DND-41 (cell line): ENCODE measurements at places on chromosomes 2 and 18.

GRCh38 chr2:192419786-192420185, 225.1 kb upstream of the TMEFF2 start:
- no peak for DNase-seq
- no peaks in the 10 kb centered on the region for H3K4me1 ChIP-seq
- no peaks in the 10 kb centered on the region for H3K36me3 ChIP-seq

DNA sequence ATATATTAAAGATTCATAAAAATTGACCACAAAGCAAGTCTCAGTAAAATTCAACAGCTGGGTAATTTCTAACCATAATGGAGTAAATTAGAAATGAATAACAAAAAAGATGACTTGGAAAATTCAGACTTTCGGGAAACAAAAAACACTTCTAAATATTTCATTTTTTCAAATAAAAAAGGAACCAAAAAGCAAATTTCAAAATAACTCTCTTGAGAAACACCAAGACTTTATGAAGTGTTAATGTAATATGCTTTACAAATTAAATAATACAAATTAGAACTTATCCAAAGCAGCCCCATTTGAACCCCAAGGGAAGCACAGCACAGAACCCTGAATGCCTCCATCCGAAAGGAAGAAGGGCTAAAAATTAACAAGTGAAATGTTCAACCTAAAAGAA, 175.9 kb downstream of the HDAC4 start:
- no peak overlapping the region for H3K4me3 ChIP-seq
- no peaks in the 10 kb centered on the region for H3K27me3 ChIP-seq
- H3K36me3 ChIP-seq: peaks cover 70% of the 10 kb centered on the region

- H3K27ac ChIP-seq: no peak overlapping the region
- no peaks in the 10 kb centered on the region; the same call in 1 of the 2 replicates for H3K36me3 ChIP-seq
- no peak overlapping the region for H3K4me3 ChIP-seq
- DNase-seq: no peak
- H3K4me1 ChIP-seq: no peaks in the 10 kb centered on the region
- H3K27me3 ChIP-seq: no peaks in the 10 kb centered on the region
These were observed 96.0 kb upstream of the RIOK3 start for GRCh38 chr18:23356915-23357601.

DNA sequence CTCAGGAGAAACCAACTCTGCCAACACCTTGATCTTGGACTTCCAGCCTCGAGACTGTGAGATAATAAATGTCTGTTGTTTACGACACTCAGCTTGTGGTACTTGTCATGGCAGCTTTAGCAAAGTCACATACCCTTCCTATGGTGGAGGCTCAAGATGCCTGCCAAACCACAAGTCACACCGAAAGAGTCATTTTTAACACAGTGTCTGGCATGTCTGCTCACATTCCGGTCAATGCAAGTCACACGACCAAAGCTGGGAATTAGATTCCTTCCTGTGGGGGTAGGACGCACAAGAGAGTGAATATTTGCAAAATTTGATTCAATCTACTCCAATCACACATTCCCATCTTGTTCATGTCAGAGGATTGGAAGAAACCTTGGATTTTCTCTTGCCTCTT, 24.6 kb downstream of the KCNE4 start:
- no peaks in the 10 kb centered on the region for H3K4me1 ChIP-seq
- H3K36me3 ChIP-seq: no peaks in the 10 kb centered on the region
- no peaks in the 10 kb centered on the region for H3K27me3 ChIP-seq
- no peak for DNase-seq
- no peak overlapping the region for H3K4me3 ChIP-seq
- H3K27ac ChIP-seq: no peak overlapping the region

DNA sequence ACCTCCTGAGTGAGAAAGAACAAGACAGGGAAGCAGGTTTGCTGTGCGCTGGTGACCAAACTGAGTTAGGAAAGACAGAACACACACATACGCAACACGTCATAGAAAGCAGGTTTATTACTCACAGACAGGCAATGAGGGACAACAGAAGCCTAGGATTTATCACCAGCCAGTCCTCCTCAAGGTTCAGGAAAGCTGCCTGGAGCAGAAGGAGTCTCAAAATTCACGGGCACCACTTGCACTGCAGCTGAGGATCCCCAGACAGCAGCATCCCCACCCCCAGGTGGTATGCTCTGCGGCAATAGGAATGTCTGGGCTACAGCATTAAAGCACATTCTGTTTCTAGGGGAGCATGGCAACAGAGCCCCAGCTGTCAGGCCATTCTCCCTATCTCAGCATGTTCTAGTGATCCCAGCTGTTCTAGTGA, 284.4 kb upstream of the RGPD4 start:
- H3K27me3 ChIP-seq: no peaks in the 10 kb centered on the region
- H3K4me1 ChIP-seq: no peaks in the 10 kb centered on the region
- H3K36me3 ChIP-seq: no peaks in the 10 kb centered on the region
- H3K4me3 ChIP-seq: no peak overlapping the region

DNA sequence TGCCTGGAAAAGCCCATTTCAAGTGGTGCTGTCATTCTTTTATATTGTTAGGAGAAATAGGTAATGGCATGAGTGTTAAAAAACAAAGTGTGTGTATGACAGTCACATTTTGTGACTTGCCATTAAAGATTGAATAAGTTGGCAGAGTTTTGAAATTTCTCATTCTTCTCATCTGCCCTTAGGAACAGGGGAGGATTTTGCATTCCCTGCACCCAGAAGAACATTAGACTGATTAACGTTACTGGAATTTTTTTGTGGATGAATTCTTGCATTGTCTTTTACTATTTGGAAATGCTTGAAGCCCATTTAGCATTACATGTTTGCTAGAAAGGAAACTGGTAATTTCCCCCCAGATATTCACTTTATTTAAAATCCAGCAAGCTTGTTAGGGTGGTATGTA, 162.2 kb downstream of the BABAM2 start:
- DNase-seq: no peak
- H3K27ac ChIP-seq: no peak overlapping the region
- no peak overlapping the region for H3K4me3 ChIP-seq
- no peaks in the 10 kb centered on the region for H3K27me3 ChIP-seq
- H3K36me3 ChIP-seq: no peaks in the 10 kb centered on the region

- H3K27ac ChIP-seq: no peak overlapping the region
- H3K4me1 ChIP-seq: no peaks in the 10 kb centered on the region
- H3K27me3 ChIP-seq: peaks cover 2% of the 10 kb centered on the region
- H3K36me3 ChIP-seq: no peaks in the 10 kb centered on the region
These were observed 2.3 kb downstream of the TM4SF20 start for GRCh38 chr2:227376656-227377396.

DNA sequence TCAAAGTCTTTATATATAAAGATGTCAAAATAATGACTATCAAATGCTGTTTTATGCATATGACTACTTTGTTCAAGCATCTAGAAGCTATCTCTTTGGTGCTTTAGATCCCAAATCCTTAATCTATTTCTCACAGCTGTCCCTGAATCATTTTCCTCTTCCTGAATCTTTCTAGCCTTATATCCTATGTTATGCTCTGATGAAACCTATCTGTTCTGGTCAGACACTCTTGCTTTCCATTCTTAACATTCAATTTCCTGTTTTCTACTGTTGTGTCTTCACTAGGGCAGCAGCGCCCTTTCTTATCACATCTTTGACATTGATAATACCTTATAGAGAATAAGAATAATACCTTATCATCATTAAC, 6.3 kb upstream of the PARD3B start:
- no peak overlapping the region for H3K4me3 ChIP-seq
- no peak for DNase-seq
- H3K4me1 ChIP-seq: no peaks in the 10 kb centered on the region
- H3K27me3 ChIP-seq: peaks cover 4% of the 10 kb centered on the region

GRCh38 chr2:239966853-239967552, 58.1 kb downstream of the NDUFA10 start:
- no peaks in the 10 kb centered on the region for H3K27me3 ChIP-seq
- H3K36me3 ChIP-seq: peaks cover 91% of the 10 kb centered on the region
- peak overlapping the region; percentile 27 for H3K27ac ChIP-seq
- peaks cover 18% of the 10 kb centered on the region for H3K4me1 ChIP-seq
- DNase-seq: no peak
- no peak overlapping the region for H3K4me3 ChIP-seq

- no peak overlapping the region for H3K4me3 ChIP-seq
- DNase-seq: no peak
- no peak overlapping the region for H3K27ac ChIP-seq
- no peaks in the 10 kb centered on the region for H3K36me3 ChIP-seq
These were observed 574.2 kb downstream of the CCDC85A start for GRCh38 chr2:56757884-56758545.

DNA sequence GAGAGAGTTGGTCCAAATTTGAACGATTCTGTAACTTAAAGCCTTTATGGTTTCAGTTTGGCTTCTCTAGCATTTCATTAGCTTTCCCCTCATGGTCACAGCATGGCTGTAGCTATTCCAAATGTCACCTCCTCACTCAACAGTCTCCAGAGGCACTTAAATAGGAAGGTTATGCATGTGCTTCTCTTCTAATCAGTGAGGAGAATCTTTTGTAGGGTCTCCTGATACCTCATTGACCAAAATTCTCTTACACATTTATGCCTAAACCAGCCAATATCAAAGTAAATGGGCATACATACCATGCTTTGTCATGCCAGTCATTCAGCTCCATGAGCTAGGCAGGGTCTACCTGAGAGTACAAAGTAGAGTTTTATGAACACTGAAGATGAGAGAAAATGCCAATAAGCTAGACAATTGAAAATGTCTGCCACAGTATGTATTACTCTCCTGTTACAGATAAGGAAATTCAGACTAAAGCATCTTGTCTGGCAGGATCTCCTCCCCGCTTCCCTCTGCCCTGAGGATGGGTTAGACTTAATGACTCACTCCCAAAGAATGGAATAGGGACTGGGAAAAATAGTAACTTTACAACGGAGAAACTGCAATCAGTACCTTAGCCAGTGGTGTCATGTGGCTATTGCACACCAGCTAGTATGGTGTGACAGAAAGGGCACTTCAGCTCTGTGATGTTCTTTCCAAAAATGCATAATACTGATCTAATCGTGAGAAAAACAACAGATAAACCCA, 15.4 kb downstream of the DSG2 start:
- H3K27me3 ChIP-seq: peaks cover 16% of the 10 kb centered on the region
- H3K4me1 ChIP-seq: no peaks in the 10 kb centered on the region
- DNase-seq: no peak
- H3K4me3 ChIP-seq: no peak overlapping the region
- no peaks in the 10 kb centered on the region for H3K36me3 ChIP-seq
- H3K27ac ChIP-seq: no peak overlapping the region

GRCh38 chr2:228675091-228675490, 493.6 kb upstream of the SPHKAP start:
- no peak for DNase-seq
- no peaks in the 10 kb centered on the region for H3K27me3 ChIP-seq
- no peak overlapping the region for H3K27ac ChIP-seq
- H3K4me1 ChIP-seq: no peaks in the 10 kb centered on the region

GRCh38 chr2:131122496-131122895, 17.4 kb downstream of the PLEKHB2 start:
- no peak overlapping the region for H3K4me3 ChIP-seq
- no peak for DNase-seq
- no peaks in the 10 kb centered on the region for H3K4me1 ChIP-seq
- H3K36me3 ChIP-seq: peaks cover 56% of the 10 kb centered on the region

GRCh38 chr2:15715596-15715995, 123.9 kb downstream of the DDX1 start:
- no peak for DNase-seq
- no peaks in the 10 kb centered on the region for H3K4me1 ChIP-seq
- H3K36me3 ChIP-seq: no peaks in the 10 kb centered on the region
- no peak overlapping the region for H3K4me3 ChIP-seq
- no peaks in the 10 kb centered on the region for H3K27me3 ChIP-seq

GRCh38 chr18:69757733-69758132, 189.9 kb downstream of the CD226 start:
- H3K27me3 ChIP-seq: no peaks in the 10 kb centered on the region
- H3K4me3 ChIP-seq: no peak overlapping the region
- H3K4me1 ChIP-seq: no peaks in the 10 kb centered on the region
- no peak for DNase-seq

DNA sequence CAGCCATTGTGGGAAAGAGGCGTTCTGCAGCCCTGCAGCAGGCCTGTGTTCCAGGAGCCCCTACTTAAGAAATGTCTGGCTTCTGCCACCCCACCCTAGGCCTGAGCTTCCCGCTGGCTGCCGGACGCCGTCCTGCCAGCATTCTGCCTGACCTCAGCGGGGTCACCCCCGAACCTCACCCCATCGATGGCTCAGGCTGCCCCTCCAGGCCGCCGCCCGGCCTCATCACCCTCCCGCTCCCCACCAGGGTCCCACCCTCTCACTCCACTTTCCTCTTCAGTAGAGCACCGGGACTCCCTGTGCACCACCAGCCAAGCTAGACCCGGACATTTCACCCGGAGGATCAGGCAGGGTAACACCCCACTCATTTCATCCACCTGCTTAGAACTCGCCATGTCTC, 73.6 kb upstream of the SALL3 start:
- no peak overlapping the region for H3K4me3 ChIP-seq
- no peaks in the 10 kb centered on the region for H3K36me3 ChIP-seq
- no peak for DNase-seq
- H3K4me1 ChIP-seq: no peaks in the 10 kb centered on the region

GRCh38 chr18:10169064-10169562, 255.3 kb downstream of the VAPA start:
- no peaks in the 10 kb centered on the region for H3K27me3 ChIP-seq
- H3K27ac ChIP-seq: no peak overlapping the region
- no peaks in the 10 kb centered on the region for H3K36me3 ChIP-seq
- no peaks in the 10 kb centered on the region for H3K4me1 ChIP-seq

DNA sequence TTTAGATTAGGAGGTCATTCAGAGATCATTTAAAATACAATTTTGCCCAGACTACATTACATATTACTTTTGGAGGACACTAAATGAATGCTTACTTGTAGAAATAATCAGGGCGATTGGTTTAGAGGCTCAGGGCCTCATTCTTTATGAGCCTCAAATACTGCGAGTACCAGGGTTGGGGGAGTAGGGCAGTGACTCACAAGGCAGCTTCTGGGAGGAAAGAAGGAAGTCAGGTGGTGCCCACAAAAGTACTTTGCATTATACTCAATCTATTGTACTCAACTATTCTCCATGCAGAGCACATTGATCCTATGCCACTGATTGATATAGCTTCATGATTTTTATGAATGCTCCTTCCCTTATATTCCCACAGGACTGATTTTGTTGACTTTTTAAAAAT, 166.9 kb downstream of the SOCS6 start:
- no peaks in the 10 kb centered on the region for H3K4me1 ChIP-seq
- no peak overlapping the region for H3K27ac ChIP-seq
- no peak overlapping the region for H3K4me3 ChIP-seq
- no peaks in the 10 kb centered on the region for H3K27me3 ChIP-seq
- H3K36me3 ChIP-seq: no peaks in the 10 kb centered on the region

DNA sequence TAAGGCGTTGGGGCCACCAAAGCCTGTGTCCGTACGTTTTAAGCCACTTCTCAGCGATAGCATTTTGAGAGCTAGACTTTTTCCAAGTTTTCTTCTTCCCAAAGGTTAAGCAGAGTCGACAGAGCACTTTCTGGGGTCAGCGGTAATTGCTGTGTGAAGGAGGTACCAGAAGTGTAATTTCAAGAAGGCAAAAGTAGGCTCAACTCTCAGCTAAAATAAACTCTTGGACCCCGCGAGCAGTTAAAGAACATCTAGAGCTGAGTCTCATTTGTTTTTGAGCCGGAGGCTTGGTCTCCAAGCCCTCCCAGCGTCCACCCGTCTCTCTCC, 1.9 kb upstream of the PAX3 start:
- H3K36me3 ChIP-seq: no peaks in the 10 kb centered on the region
- no peak overlapping the region for H3K4me3 ChIP-seq
- no peak for DNase-seq
- H3K27me3 ChIP-seq: peaks cover 2% of the 10 kb centered on the region

GRCh38 chr2:45769854-45770576, 118.5 kb downstream of the PRKCE start:
- H3K36me3 ChIP-seq: no peaks in the 10 kb centered on the region
- H3K4me1 ChIP-seq: no peaks in the 10 kb centered on the region
- DNase-seq: no peak
- H3K27ac ChIP-seq: no peak overlapping the region
